ENCODE measurements at places on chromosomes 3 and 15.

GRCh38 chr15:38130740-38131498 is 121.7 kb upstream of the SPRED1 start:
- H3K27ac ChIP-seq: no peak overlapping the region
- H3K36me3 ChIP-seq: no peaks in the 10 kb centered on the region
- H3K4me1 ChIP-seq: no peaks in the 10 kb centered on the region
- H3K4me3 ChIP-seq: no peak overlapping the region

DNA sequence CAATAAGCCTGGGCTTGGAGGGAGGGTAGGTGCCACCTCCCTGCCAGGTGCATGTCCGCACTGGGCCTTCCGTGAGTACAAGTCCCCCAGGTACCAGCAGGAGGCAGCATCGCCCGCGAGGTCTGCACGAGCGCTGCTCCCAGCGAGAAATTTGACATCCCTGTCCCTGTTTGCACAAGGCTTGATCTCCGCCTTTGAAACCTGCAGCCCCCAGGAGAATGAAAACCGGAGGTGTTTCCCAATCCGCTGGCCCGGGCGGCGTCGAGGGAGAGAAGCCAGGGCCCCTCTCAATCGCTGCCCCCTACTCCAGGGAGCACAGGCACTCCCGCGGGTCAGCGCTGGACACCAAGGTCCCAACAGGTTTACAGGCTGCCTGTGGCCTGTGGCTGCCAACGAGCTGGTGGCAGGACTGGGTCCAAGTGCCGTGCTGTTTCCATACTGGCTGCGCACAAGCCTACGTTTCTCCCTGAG is 961 bp downstream of the HAPLN3 start:
- peaks cover 10% of the 10 kb centered on the region for H3K36me3 ChIP-seq
- H3K27ac ChIP-seq: peak overlapping the region; percentile 87
- peak; percentile 92 for DNase-seq
- peaks cover 41% of the 10 kb centered on the region for H3K4me1 ChIP-seq
- peaks cover 5% of the 10 kb centered on the region for H3K27me3 ChIP-seq
- peak overlapping the region; percentile 90 for H3K4me3 ChIP-seq

DNA sequence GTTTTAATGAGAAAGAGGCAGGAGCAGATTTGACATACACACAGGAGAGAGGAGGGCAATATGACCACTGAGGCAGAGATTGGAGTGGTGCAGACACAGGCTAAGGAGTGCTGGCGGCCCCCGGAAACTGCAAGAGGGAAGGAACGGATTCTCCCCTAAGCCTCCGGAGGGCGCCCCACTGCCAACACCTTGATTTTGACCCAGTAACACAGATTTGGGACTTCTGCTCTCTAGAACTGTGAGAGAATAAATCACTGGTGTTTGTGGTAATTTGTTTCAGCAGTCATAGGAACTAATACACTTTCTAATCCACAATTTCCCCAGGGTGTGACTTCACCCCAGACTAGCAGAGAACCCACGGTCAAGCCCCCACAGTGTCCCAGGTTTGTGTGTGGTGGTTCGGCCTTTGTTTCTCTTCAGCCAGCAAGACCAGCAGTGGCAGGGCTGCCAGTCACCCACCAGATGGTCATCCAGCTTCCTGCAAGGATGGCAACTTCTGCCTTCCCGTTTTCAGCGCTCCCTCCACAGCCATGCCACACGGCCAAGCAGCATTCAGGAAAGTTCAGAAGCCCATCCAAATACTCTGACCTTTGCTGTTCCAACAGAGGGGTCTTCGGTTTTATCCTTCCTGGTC is 23.6 kb upstream of the TSPAN3 start:
- H3K27ac ChIP-seq: no peak overlapping the region
- H3K36me3 ChIP-seq: no peaks in the 10 kb centered on the region
- H3K4me1 ChIP-seq: no peaks in the 10 kb centered on the region
- H3K27me3 ChIP-seq: peaks cover 5% of the 10 kb centered on the region
- no peak overlapping the region for H3K4me3 ChIP-seq
- no peak for DNase-seq

DNA sequence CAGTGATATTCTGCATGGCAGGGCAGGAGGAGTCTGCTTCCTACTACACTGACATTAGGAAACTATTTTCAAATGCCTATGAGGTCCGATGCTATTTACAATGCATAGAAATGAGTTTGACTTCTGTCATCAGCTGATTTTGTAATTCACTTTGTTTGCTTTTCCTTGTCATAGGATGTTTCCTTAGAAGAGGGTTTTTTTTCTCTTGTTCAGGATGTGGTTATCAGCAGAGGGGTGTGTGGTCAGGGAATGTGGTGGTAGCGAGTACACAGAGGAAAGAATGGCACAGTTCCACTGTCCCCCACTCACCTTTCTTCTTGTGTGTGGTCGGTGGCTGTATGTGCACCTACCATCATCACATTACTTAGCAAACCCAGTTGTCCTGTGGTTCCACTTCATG is 231.5 kb downstream of the LRTM1 start:
- DNase-seq: no peak

DNA sequence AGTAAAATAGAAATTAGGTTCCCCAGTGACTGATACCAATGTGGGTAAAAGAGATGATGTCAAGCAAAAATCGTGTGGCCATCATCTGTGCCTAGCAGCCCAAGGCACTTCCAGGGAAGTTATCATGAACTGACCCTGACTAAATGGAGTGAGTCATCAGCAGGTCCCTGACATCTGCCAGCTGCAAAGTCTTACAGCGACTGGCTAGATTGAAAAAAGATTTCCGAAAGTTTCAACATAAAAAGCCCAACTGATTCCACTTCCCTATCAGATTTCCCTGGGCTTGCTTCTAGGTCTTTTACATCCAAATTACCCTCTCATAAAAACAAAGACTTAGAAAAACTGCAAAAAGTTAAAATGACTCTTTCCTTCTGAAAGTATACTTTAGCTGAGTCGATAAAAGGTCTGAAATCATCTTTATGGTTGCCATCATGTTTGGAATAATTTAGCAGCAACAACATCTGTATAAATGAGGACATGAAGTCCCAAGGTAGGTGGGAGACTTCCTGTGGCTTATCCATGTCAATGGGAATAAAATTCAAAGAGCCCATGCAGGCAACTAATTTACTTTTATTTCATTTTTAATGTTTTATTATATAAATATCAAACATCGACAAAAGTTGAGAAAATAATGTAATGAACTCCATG is 342.8 kb downstream of the ERC2 start:
- H3K4me3 ChIP-seq: no peak overlapping the region
- no peaks in the 10 kb centered on the region for H3K27me3 ChIP-seq
- DNase-seq: no peak

DNA sequence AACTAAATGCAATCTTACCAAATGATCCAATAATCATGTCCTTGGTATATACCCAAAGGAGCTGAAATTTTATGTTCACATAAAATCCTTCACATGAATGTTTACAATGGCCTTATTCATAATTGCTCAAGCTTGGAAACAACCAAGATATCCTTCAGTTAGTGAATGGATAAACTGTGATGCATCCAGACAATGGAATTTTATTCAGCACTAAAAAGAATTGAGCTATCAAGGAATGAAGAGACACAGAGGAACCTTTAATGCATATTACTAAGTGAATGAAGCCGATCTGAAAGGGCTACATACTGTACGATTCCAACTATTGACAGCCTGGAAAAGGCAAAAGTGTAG is 168.4 kb downstream of the PDE8A start:
- H3K27me3 ChIP-seq: no peaks in the 10 kb centered on the region
- no peak for DNase-seq
- no peaks in the 10 kb centered on the region for H3K36me3 ChIP-seq
- peaks cover 24% of the 10 kb centered on the region for H3K4me1 ChIP-seq
- no peak overlapping the region for H3K27ac ChIP-seq

GRCh38 chr3:49791571-49791970 is 5.2 kb upstream of the IP6K1 start:
- peaks cover 21% of the 10 kb centered on the region for H3K4me1 ChIP-seq
- H3K4me3 ChIP-seq: no peak overlapping the region
- H3K27me3 ChIP-seq: peaks cover 51% of the 10 kb centered on the region
- H3K36me3 ChIP-seq: no peaks in the 10 kb centered on the region

- no peaks in the 10 kb centered on the region for H3K36me3 ChIP-seq
- no peak overlapping the region for H3K27ac ChIP-seq
- no peak for DNase-seq
- H3K27me3 ChIP-seq: peaks cover 24% of the 10 kb centered on the region
Observed at GRCh38 chr15:73388256-73388781, 19.6 kb upstream of the HCN4 start.

- no peak for DNase-seq
- H3K4me3 ChIP-seq: no peak overlapping the region
- H3K4me1 ChIP-seq: no peaks in the 10 kb centered on the region
- H3K27me3 ChIP-seq: peaks cover 28% of the 10 kb centered on the region
Observed at GRCh38 chr15:66780973-66781718, 79.1 kb downstream of the SMAD6 start.

DNA sequence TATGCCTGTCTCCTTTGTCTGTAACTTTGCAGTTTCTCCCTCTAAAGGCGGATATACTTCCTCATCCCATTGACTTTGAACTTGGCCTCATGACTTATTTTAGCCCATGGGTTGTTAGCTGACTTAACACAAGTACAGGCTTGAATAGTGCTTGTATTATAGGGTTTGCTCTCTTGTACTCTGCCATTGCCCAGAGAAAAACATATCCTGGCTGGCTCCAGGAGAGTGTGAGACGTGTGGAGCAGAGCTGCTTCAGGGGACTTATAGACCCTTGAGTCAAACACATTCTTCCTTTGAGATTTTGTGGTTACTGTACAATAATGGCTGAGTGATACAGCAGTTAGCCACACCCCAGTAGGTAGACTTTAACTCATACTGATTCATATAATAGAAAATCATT is 124.0 kb downstream of the RAP2B start:
- H3K4me3 ChIP-seq: no peak overlapping the region
- peaks cover 55% of the 10 kb centered on the region for H3K4me1 ChIP-seq
- H3K36me3 ChIP-seq: no peaks in the 10 kb centered on the region
- no peaks in the 10 kb centered on the region for H3K27me3 ChIP-seq

DNA sequence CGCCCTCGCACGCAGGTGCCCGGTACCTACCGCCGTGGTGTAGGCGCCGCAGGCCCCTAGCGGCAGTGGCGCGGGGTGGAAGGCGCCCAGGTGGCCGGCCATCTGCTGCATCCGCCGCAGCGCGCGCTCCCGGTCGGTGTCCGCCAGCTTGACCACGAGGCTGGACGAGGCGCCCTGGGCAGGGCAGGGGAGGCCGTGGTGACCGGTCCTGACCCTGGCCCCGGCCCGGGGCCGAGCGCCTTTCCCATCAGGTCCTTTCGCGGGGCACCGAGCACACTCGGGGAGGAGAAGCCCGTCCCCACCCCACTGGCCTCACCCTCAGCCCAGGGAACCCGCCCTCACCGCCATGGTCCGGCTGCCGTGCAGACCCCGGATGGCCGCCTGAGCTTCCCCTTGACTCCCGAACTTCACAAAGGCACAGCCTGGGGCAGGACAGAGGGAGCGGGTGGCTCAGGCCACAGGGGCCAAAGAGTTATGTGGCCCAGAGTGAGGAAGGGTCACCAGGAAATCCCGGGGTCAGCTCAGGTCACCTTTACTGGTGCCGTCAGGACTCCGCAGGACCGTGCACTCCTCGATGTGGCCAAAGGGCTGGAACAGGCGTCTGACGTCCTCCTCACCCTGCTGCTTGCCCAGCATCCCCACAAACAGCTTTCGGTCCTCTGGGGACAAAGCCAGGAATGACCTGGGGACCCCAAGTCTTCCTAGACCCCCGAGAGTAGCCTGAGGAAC is 17.4 kb upstream of the PARP6 start:
- H3K27ac ChIP-seq: no peak overlapping the region
- no peak for DNase-seq
- H3K4me3 ChIP-seq: no peak overlapping the region
- no peaks in the 10 kb centered on the region for H3K4me1 ChIP-seq

GRCh38 chr3:194117104-194117845 is 18.7 kb upstream of the HES1 start:
- no peak overlapping the region for H3K4me3 ChIP-seq
- H3K27ac ChIP-seq: no peak overlapping the region

DNA sequence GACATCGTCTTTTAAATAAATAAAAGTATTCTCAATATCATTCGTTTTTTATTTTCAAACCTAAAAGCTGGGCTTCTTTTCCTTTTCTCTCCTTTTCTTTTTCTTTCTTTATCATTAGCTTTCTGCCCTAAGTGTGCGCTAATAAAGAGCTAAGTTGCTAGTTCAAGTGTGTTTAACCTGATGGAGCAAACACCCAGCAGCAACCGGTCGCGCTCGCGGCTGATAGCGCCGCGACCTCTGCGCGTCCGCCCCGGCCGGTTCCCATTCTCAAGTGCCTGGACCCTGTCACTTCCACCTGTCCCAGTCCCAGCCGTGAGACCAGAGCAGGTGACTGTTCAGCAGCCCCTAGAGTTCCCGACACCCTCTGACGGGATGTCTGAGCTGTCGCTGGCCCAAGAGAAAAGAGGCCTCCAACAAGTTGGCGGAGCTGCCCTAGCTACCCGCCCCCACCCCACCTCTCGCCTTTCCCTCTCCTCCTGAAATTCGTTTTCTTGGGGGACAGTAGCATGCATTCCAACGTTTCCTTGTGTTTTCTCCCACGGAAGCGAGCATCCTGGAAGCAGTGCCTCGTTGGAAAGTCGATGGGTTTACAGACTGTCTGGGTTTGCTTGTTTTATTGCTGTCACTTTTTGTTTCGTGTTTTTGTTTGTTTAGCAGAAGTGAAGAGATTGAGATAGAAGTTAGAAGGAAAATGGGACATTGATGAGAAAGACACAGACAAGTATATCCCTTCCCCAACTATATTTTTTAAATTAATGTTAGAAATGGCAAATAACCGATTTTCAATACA is 3.1 kb upstream of the MECOM start:
- H3K27me3 ChIP-seq: peaks cover 98% of the 10 kb centered on the region
- DNase-seq: no peak
- peaks cover 30% of the 10 kb centered on the region for H3K4me1 ChIP-seq
- peaks cover 2% of the 10 kb centered on the region for H3K36me3 ChIP-seq
- no peak overlapping the region for H3K4me3 ChIP-seq

DNA sequence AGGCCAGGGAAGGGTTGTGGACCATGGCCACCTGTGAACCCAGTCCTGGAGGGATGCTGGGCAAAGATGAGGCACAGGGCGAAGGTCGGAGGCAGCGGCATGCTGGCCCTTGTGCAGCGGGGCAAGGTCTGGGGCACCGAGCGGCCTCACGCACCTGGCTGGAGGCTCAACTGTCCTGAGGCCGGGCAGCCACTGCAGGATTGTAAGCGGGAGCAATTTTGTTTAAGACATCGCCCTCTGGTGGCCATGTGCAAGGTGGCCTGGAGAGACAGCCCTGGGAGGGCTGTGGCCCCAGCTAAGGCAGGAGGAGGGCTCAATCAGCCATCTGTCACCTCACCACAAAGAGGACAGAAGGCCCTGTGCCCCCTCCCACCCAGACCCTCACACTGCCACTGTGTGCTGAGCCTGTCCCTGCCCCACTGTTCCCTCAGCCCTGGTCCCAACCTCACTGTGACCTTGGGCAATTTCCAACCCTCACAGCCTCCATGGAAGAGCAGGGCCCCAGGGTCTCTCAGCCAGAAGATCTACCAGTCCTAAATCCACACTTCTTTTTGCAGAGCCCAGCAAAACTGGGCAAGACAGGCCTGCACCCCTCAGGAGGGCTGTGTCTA is 46.2 kb downstream of the TPRA1 start:
- peak; percentile 80 for DNase-seq
- no peak overlapping the region for H3K27ac ChIP-seq
- peaks cover 10% of the 10 kb centered on the region for H3K4me1 ChIP-seq
- peaks cover 45% of the 10 kb centered on the region for H3K27me3 ChIP-seq
- H3K36me3 ChIP-seq: no peaks in the 10 kb centered on the region

GRCh38 chr3:55923207-55923606 is 436.1 kb upstream of the WNT5A start:
- H3K27ac ChIP-seq: no peak overlapping the region
- H3K27me3 ChIP-seq: no peaks in the 10 kb centered on the region
- no peaks in the 10 kb centered on the region for H3K4me1 ChIP-seq
- H3K36me3 ChIP-seq: no peaks in the 10 kb centered on the region
